ENCODE measurements at places on chromosomes 2 and 18.

DNA sequence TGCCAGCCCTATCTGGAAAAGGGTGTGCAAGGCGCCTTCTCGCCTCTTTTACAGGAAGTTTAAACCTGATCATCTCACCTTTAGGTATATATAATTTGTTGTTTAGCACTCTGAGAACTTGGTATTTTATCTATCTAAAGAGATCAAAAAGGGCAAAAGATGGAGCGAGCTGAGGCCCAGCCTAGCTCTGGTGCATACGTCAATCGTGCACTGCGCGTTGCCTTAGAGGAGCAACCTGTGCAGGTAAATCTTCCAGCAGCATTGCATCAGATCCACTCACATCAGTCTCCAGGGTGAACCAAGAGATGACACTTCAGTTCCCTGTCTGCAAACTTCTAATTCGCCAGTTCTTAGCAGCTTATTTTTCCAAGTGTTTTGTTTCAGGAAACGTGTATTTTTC, 15.4 kb downstream of the BCL11A start:
- DNase-seq: no peak

DNA sequence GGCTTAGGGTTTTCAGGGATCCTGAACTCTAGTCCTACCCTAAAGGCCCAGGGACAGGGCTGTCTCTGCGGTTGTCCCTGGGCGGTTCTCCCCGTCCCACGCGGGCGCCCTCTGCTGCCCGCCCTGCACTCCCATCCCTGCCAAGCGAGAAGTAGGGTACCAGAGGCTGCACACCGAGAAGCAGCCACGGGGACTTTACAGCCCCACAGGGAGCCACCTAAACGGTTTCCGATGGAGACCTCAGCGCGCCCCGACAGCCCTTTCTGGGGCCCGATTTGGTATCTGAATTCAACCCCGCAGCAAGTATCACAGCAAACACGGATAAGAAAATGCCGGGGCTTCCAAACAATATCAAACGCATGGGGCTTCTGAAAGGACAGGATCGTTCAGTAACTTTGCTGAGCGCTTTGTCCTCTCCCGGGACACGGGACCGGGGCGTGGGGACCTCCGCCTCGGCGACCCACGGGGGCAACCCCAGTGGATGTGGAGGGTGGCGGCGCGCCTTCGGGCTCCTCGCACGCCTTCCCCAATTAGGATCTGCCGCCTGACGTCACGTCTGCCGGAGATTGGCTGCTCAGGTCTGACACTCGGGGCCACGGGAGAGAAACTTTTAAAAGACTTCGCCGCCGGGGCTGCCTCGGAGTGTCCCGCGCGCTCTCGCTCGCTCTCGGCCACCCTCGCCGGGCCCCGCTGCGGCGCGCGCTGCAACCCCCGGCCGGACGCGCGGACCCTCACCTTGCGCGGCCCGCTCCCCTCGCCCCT, at the start of gene LTBP1:
Gene LTBP1, plus strand, starts transcription at position 640 of the 762 bp plus-strand sequence. CDS start 372 bp downstream, outside the sequence.
- DNase-seq: no peak

- no peak for DNase-seq
These were observed 14.0 kb downstream of the DLGAP1 start for GRCh38 chr18:4441098-4441497.

DNA sequence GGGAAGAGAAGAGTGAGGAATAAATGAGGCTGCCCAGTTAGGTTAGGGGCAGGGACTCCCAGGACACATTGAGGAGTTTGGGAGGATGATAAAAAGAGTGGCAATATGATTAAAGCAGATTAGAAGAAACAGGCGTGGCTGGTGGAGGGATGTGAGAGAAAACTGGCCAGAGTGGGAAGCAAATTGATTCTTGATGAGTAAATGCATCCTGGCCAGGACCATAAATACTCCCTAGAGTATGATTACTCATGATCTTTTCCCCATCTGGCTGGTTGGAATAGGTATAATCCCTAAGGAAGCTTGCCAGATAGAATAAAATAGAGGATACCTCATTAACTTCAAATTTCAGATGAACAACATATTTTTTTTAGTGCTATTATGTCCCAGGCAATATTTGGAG, 21.5 kb upstream of the DAW1 start:
- DNase-seq: no peak

GRCh38 chr2:237201461-237202287, 116.0 kb downstream of the COPS8 start:
- no peak for DNase-seq

Data from activated CD8-positive, alpha-beta memory T cell treated with anti-CD3 and anti-CD28 coated beads for 1 hour (primary cell).